ENCODE measurements at places on chromosomes 3 and 15.

- no peak for DNase-seq
These were observed 3.0 kb upstream of the ANKRD28 start for GRCh38 chr3:15800780-15801179.

DNA sequence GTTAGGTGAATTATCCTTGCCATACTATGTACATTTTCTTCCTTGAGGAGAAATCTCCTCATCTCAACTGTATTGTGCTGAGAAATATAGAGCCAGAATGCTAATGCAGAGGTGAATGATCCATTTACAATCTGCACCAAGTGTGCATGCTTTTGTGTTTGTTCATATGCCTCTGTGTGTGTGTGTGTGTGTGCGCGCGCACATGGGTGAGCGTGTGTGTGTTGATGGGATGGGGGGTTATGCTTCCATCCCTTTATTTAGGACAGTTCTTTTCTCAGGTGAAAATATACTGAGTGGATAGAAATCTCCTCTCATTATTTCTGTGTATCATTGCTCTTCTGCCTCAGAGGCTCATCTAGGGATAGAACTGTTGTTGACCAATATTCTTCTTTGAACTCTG, 626.1 kb downstream of the MCTP2 start:
- no peak for DNase-seq

- DNase-seq: no peak
These were observed 617.9 kb downstream of the NTRK3 start for GRCh38 chr15:87638554-87639083.

DNA sequence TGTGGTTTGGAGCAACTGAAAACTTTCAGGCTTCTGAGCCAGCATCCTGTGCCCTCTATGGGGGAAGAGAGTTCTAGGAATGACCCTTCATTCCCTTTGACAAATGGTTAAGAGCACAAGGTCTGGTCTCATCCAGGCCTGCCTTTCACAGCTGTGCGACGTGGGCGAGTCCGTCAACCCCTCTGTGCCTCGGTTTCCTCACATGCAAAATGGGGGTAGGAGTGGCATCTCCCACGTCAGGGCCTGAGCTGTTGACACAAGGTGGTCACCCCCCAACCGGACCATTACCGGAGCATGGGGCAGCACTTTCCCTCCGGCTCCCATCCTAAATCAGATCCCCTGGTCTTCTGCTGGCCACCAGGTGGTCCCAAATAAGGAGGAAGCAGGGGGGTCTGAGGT, 70.4 kb downstream of the ATP2B2 start:
- no peak for DNase-seq

DNA sequence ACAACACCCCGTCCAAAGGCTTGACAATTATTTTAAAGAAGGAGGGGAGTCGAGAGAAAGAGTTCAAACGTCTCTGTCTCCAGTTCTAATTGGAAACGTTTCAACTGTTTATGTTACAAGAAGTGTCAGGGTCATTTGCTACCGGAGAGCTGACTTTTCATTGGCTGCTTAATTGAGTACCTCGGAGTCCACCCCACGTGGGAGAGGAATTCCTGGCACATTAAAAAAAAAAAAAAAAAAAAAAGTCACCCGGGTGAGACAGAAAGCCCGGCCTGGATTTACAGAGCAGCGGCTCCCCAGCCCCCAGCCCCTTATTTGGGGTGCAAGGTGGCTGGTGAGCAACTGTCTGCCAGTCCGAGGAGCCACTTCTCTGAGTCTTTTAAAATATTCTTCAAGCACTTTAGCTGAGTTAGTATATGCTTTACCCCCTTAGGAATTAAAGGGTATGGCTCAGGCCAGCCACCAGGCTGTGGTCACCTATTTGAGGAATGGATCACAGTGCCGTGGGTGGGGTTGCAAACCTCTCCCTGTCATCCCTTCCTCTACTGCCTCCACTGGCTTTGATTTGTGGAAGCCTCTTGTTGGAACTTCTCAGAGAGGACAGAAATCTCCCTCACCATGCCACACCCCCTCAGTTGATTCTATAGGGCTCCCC, 3.9 kb upstream of the TLE3 start:
- no peak for DNase-seq

- DNase-seq: no peak
These were observed 64.8 kb upstream of the HEG1 start for GRCh38 chr3:125120379-125121122.

DNA sequence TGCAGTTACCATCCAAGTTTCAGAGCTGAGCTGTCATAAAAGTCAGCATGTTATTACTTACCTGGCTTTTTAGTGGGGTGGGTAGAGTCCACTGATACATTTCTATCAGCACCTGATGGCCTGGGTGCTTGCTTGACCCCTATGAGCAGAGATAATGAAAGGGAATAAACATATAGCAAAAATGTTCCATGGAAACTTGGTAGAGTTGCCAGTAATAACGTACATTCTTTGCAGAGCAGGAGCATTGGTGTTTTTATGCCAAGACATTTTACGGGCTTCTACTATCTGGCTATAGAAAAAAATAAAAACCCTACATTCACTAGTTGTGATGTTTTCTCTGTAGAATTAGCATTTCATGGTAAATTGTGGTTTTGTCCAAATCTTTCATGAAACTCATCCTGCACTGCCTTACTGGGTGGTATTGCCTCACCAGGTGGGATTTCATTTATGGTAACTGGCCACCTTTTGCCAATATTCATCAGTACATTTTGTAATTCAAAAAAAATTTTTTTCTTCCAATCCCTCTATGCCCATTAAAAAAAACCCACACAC, 70.9 kb downstream of the TFG start:
- no peak for DNase-seq

Data from CD4-positive, alpha-beta T cell treated with Interleukin-2 at 100 ng/mL for 4 hours (primary cell).